ENCODE measurements at places on chromosomes 5 and 9.

- DNase-seq, result peak; percentile 36
These were observed 14.8 kb upstream of the CEMIP2 start for GRCh38 chr9:71783120-71783523.

GRCh38 chr5:172345881-172346280 is 62.3 kb upstream of the UBTD2 start:
- DNase-seq, result no peak

DNA sequence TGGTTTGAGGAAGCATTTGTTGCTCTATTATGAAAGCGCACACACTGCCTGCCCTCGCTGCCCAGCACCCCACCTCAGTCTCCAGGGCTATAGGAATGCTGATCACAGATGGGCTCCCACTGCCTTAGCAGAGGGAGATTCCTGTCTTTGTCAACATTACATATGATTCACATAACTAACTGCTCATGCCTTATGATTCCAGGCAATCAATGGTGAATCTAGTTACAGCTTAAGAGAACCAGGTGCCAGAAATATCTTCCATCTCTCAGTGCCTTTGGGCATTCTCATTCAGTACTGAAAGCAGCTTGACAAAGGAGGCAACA is 458.9 kb upstream of the C9orf72 start:
- no peak for DNase-seq

- DNase-seq, result no peak
These were observed 65.8 kb downstream of the NDUFAF2 start for GRCh38 chr5:61010467-61011454.

DNA sequence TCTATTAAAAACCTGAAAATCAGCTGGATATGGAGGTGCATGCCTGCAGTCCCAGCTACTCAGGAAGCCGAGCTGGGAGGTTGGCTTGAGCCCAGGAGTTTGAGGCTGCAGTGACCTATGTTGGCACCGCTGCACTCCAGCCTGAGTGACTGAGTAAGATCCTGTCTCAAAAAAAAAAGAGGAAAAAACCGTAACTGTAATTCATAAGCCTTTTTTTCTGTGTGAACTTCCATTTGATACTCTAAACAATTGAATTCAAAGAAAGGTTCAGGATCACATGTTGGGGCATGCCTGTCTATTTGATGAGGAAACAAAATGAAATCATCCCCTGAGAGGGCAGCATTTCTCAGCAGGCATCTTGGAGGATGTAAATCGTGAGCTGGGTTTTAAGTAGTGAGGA is 38.8 kb downstream of the ITGA2 start:
- DNase-seq, result peak; percentile 62

GRCh38 chr9:88391236-88391635 is 3.0 kb downstream of the SPIN1 start:
- no peak for DNase-seq

DNA sequence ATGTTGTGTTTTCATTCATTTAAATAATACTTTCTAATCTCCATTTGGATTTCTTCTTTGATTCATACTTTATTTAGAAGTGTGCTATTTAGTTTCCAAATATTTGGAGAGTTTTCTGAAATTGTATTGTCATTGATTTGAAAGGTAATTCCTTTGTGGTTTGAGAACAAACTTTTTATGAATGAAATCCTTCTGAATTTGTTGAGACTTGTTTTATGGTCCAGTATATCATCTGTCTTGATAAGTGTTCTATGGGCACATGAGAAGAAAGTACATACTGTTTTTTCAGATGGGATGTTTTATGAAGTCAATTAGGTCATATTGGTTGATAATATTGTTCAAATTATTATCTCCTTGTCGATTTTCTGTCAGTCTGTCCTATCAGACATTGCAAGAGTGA is 953.8 kb downstream of the NR2F1-AS1 start:
- DNase-seq, result no peak

DNA sequence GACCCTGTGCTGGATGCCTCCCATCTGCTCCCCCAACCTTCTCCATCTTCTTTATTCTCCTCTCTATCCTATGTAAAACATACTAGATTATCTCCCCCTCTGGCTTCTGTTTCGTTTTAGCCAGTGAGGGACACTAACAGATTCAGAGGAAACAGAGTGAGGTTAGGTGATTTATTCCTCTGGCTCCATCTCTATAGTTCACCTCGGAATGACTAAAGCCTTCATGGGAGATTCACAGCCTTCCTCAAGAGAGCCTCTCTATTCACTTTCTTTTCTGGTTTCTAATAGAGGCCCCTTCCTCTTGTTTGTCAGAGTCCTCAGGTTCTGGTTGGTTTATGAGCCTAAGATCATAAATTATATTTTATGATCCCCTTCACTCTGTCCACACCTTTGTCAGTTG is 633.1 kb upstream of the TYRP1 start:
- no peak for DNase-seq

DNA sequence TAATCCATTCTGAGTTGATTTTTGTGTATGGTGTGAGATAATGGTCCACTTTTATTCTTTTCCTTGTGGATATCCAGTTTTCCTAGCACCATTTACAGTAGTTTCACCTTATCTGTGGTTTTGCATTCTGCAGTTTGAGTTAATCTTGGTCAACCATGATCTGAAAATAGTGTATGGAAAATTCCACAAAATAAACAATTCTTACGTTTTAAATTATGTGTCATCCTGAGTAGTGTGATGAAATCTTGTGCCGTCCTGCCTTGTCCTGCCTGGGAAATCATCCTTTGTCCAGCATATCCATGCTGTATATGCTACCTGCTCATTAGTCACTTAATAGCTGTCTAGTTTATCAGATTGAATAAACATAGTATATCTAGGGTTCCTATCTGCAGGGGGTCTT is 42.1 kb downstream of the CDC42SE2 start:
- peak; percentile 78 for DNase-seq

DNA sequence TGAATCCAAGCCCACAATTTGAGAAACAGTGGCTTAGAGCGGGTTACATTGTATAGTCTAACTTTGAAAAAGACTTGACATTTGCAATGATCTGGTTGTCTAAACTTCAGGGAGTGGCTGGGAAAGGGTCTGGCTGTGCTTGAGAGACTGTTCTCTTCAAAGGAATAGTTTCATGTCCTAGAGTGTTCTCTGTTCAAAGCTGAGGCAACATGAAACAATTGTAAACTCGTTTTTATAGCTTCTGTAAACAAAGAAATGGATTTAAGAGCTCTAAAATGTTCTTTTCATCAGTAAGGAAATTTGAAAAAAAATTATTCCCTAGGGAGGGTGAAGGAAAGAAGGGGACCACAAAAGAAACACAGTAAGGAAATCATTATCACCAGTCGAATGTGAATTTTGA is 41.6 kb downstream of the FOCAD start:
- DNase-seq, result no peak

DNA sequence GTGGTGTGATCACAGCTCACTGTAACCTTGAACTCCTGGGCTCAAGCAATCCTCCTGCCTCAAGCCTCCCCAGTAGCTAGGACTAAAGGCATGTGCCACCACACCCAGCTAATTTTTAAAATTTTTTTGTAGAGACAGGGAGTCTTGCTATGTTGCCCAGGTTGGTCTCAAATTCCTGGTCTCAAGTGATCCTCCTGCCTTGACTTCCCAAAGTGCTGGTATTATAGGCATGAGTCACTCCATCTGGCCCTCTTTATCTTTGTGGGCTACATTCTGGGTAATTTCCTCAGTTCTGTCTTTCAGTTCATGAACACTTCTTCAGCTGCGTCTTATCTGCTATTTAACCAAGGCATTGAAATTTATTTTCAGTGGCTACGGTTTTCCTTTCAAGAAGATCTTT is 196.6 kb upstream of the IER5L start:
- DNase-seq, result no peak

DNA sequence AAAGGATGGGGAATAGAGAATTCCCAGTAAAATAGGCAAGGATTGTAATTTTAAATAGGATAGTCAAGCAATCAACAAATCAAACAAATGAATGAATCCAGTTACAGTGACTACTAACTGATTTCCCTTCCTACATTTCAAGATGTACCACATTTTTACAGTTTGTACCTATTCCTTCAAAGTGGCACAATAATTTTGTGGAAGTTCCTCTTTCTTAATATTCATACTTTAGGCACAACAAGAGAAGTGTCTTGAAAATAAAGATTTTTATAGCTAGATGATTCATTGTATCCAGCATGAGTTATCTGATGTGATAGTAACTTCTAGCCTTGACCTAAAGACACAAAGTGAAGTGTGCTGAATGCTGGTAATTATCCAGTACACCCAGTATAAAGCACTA is 122.2 kb upstream of the ACOT12 start:
- no peak for DNase-seq

DNA sequence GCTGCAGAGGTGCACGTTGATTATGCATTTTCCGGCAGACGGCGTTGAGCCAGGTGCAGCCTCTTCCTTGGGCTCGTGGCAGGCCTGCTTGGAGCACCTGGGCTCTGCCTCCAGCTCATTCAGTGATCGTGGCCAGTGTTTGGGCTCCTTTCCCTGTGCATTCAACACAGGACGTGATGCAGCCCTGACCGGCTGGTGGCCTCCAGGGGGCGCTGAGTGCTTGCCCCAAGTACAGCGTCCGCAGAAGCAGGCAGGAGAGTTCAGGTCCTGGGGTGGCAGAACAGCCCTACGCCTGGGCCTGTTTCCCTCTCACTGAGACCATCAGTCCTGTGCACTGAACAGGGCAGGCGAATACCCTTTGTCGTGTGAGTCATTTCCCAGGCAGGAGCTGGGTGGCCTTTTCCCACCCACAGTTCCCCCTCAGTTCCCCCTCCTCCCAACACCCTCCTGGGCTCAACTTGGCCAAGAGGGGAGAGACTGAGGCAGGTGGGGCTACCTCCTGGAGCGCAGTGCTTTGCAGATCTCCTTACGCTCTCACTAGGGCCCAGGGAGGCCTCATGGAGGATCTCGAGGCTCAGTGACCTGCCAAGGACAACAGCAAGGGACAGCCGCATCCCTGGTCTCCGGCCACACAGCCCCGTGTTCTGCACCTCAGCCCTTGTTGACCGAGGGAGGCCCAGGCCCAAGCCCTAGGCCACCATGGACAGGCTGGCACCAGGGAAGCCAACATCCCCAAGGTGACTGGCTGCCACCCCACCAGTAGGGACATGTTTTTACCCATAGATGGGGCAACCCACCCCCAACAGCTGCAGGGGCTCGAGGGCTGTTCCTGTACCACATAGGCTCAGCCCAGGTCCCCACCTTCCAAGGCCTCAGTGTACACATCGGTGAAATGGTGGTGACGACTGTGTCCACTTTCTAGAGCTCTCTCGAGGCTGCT is 52.9 kb downstream of the LRSAM1 start:
- peak; percentile 73 for DNase-seq

DNA sequence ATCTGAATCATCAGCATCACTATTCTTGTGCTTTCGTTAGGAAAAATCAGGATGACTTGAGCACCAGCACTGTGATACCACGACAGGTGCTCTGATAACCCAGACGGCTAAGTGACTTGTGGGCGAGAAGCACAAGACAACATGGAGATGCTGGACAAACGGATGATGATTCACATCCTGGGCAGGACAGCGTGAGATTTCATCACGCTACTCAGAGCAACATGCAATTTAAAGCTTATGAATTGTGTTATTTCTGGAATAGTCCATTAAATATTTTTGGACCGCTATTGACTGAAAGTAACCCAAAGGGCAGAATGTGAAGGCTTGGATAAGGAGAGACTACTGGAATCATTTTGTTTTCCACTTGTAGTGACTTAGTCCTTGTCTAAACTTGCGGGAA is 114.8 kb upstream of the DAPK1 start:
- DNase-seq, result peak; percentile 77

GRCh38 chr5:173781432-173781815 is 106.7 kb upstream of the CPEB4 start:
- peak; percentile 9 for DNase-seq

DNA sequence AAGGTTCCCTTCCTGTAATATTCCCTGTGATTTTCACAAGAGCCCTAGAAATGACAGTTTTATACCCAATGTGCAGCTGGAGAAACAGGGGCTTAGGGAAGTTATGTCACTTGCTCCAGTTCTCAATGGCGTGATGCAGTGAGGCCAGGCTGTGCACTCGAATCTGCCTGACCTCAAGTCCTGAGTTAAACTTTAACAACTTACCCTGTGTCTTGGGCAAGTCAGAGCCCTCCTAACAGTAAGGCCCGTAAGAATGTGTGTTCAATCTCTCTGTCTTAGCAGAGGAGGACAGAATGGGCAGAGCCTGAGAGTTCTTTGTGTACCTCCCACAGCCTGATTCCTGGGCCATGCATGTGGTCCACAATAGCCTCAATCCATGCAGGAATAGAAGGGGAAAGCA is 181.1 kb downstream of the TRIM32 start:
- no peak for DNase-seq

DNA sequence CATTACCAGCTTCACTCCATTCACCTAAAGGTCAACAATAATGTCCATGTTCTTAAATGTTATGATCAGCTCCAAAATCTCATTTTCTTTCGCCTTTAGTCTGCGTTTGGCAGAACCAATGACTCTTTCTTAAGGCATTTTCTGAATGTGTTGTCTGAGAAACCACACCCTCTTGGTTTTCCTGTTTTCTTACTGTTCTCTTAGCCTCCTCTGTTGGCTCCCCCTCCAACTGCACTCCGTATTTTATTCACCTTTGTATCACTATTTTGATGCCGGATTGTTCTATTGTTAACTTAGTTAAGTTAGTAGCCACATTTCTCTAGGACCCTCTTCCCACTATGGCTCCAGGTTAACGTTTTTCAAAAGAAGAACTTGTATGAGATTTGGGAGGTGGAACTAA is 185.6 kb downstream of the DMAC1 start:
- no peak for DNase-seq

DNA sequence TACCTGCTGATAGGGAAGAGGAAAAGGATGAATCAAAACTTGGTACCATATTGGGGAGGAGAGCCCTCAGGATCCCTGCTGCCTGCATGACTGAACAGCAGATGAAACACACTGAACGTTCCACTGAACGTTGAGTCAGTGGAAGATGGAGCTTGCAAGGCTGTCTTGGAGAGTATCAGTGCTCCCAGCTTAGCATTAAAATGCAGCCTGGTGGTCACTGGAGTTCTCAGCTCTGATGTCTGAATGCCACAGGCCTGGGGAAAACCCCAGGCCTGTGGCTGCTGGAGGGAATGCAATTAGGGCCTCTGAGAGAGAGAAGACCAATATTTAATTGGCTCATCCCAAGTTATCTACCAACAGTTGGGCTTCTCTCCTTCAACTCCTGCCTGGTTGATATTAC is 54.5 kb downstream of the PDE4D start:
- no peak for DNase-seq

DNA sequence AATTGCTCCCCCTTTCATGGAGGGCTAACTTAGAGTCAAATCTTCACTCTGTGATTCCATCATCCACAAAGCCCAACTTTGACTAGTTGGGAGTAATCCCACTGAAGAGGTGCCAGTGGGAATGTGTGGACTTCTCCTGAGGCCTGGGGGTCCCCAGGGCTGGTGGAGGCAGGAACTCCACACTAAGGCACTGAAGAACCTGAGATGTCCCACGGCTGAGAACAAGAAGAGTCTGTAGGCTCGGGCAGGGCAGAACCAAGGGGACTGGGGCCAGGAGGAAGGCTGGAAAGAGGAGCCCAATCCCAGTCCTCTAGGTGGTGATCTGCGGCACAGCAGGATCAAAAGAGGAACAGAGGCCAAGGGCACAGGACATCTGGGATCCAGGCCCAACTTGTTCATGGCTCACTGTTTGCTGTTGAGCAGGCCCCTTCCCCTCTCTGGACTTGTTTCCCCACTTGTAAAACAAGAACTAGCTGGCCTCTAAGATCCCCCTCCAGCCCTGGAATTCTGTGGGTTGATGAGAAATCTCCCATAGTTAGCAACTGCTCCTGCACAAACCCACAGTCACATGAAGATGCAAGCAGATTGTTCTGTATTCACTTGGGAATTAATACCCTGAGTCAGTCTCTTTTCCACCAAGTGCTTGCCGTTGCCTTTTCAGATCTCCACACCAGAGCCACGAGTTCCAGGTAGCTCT is 32.7 kb upstream of the ALDH1B1 start:
- DNase-seq, result peak; percentile 18

Measured in brain microvascular endothelial cell (primary cell).